Psoas muscle (tissue), 8 donors: ENCODE measurements at places on chromosomes 6 and 20.
A peak's percentile ranks its signal among the peaks of the same experiment; 100 is the strongest.

DNA sequence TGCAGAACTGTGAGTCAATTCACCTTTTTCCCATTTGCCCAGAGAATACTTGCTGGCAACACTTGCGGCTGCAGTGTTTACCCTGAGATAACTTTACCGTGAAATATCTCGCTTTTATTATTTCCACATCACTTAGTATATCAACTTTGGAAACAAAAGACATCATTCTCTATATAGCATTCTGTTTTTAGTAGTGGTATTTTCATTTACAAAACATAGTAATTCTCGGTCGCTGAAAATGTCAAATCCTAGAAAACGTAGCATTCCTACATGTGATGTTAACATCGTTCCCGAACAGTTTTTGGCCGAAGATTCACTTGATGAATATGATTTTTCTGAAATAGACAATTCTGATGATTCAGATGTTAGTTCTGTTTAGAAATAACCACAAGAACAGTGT lies 52.0 kb downstream of the NHLRC1 start:
- H3K36me3 ChIP-seq = no peaks in the 10 kb centered on the region
- H3K27ac ChIP-seq = no peak overlapping the region
- no peaks in the 10 kb centered on the region for H3K4me1 ChIP-seq
- no peak overlapping the region for H3K4me3 ChIP-seq
- H3K27me3 ChIP-seq = no peaks in the 10 kb centered on the region

DNA sequence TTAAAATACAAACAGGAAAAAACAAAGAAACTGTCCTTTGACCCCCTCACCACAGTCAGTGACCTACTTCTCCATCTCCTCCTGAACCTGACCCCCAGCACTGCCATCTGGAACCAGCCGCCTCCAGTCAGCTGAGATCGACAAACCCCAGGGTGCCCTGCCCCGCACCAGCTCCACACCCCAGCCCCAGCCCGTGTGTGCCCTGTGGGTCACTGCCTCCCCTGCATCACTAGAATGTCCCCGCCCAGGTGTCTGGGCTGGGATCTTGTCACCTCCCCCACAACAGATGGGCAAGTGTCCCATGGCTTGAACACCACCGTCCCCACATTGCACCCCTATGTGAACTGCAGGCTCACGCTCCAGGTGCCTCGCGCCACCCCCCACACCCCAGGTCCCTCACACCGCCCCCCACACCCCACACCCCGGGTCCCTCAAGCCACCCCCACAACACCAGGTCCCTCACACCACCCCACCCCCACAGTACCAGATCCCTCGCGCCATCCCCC lies 13.3 kb downstream of the TAF4 start:
- DNase-seq = no peak
- no peak overlapping the region for H3K27ac ChIP-seq
- no peaks in the 10 kb centered on the region for H3K36me3 ChIP-seq
- H3K4me1 ChIP-seq = peaks cover 17% of the 10 kb centered on the region
- no peak overlapping the region for H3K4me3 ChIP-seq

GRCh38 chr20:21796059-21796458 lies 90.6 kb downstream of the PAX1 start:
- no peaks in the 10 kb centered on the region for H3K36me3 ChIP-seq
- no peak overlapping the region for H3K27ac ChIP-seq
- H3K4me3 ChIP-seq = no peak overlapping the region
- DNase-seq = no peak
- H3K4me1 ChIP-seq = no peaks in the 10 kb centered on the region

- no peaks in the 10 kb centered on the region for H3K36me3 ChIP-seq
- no peak overlapping the region for H3K4me3 ChIP-seq
- no peaks in the 10 kb centered on the region for H3K4me1 ChIP-seq
- peaks cover 4% of the 10 kb centered on the region for H3K27me3 ChIP-seq
These were observed 13.9 kb upstream of the DACT2 start for GRCh38 chr6:168333491-168333890.

GRCh38 chr6:150465610-150466009 lies 96.8 kb downstream of the IYD start:
- H3K27ac ChIP-seq = no peak overlapping the region
- H3K4me3 ChIP-seq = no peak overlapping the region
- DNase-seq = no peak
- no peaks in the 10 kb centered on the region for H3K27me3 ChIP-seq
- H3K36me3 ChIP-seq = no peaks in the 10 kb centered on the region

DNA sequence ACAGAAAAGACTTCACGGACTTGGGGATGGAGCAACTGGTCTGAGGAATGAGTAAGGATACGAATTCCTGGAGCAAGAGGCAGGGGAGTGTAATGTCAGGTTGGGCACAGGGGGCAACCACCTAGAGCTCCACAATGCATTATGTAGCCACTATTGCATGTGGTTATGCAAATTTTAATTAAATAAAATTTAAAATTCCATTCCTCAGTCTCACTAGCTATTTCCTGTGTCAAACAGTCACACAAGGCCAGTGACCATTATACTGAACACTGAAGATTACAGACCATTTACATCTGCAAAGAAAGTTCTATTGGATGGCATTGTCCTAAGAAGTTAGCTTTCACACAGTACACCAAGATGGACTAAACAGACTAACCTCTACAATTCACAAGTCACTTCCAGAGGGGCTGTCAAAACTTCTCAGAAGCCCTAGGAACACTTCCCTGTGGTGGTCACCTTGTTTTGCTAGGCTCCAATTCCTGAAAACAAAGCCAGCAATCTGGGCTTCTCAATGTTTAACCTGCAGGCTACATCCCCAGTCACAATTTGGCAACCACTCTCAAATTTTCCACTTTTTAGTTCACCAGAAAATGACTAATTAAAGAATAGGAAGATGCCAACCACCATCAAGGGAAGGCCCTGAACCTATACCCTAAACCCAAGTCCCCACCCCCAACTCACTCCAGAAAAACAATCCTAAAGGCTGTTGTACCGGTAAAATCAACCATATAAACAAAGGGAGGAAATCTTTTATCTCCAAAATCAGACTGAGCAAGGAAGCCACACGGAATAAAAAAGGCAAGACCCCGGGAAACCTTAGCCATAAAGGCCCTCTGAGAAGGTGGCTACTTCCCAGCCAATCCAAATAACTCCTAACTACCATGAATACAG lies 34.2 kb upstream of the C20orf203 start:
- peaks cover 3% of the 10 kb centered on the region for H3K36me3 ChIP-seq
- H3K4me1 ChIP-seq = no peaks in the 10 kb centered on the region
- no peak overlapping the region for H3K27ac ChIP-seq
- H3K27me3 ChIP-seq = no peaks in the 10 kb centered on the region

GRCh38 chr6:84768442-84769174 lies 4.2 kb upstream of the TBX18 start:
- no peaks in the 10 kb centered on the region for H3K36me3 ChIP-seq
- H3K27ac ChIP-seq = no peak overlapping the region
- peaks cover 99% of the 10 kb centered on the region for H3K27me3 ChIP-seq
- H3K4me3 ChIP-seq = peak overlapping the region; percentile 15

- H3K27ac ChIP-seq = peak overlapping the region; percentile 68
- H3K4me1 ChIP-seq = no peaks in the 10 kb centered on the region
- no peak overlapping the region for H3K4me3 ChIP-seq
- H3K27me3 ChIP-seq = no peaks in the 10 kb centered on the region
These were observed 45.9 kb downstream of the RIPOR3 start for GRCh38 chr20:50645253-50646068.

DNA sequence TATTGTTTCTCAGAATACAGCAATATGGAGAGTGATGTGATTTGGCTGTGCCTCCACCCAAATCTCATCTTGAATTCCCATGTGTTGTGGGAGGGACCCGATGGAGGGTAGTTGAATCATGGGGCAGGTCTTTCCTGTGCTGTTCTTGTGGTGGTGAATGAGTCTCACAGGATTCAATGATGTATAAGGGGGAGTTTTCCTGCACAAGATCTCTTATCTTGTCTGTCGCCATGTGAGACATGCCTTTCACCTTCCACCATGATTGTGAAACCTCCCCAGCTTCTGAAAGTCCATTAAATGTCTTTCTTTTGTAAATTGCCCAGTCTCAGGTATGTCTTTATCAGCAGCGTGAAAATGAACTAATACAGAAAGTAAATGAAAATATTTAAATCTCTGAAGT lies 234.8 kb upstream of the TENT5A start:
- no peak overlapping the region for H3K4me3 ChIP-seq
- no peaks in the 10 kb centered on the region for H3K4me1 ChIP-seq
- no peaks in the 10 kb centered on the region for H3K27me3 ChIP-seq
- no peaks in the 10 kb centered on the region for H3K36me3 ChIP-seq
- DNase-seq = no peak

GRCh38 chr6:37050045-37050853 lies 44.8 kb downstream of the FGD2 start:
- no peak overlapping the region for H3K27ac ChIP-seq
- H3K27me3 ChIP-seq = no peaks in the 10 kb centered on the region
- peaks cover 11% of the 10 kb centered on the region for H3K4me1 ChIP-seq

GRCh38 chr20:62788607-62789006 lies 7.7 kb upstream of the MRGBP start:
- no peaks in the 10 kb centered on the region for H3K36me3 ChIP-seq
- H3K27me3 ChIP-seq = peaks cover 11% of the 10 kb centered on the region
- no peaks in the 10 kb centered on the region for H3K4me1 ChIP-seq
- H3K4me3 ChIP-seq = no peak overlapping the region
- no peak overlapping the region for H3K27ac ChIP-seq
- no peak for DNase-seq

- peak overlapping the region; percentile 25 for H3K27ac ChIP-seq
- no peaks in the 10 kb centered on the region for H3K36me3 ChIP-seq
- H3K4me3 ChIP-seq = no peak overlapping the region
- no peaks in the 10 kb centered on the region for H3K27me3 ChIP-seq
- DNase-seq = no peak
These were observed 57.7 kb downstream of the ZDHHC14 start for GRCh38 chr6:157438611-157439111.

DNA sequence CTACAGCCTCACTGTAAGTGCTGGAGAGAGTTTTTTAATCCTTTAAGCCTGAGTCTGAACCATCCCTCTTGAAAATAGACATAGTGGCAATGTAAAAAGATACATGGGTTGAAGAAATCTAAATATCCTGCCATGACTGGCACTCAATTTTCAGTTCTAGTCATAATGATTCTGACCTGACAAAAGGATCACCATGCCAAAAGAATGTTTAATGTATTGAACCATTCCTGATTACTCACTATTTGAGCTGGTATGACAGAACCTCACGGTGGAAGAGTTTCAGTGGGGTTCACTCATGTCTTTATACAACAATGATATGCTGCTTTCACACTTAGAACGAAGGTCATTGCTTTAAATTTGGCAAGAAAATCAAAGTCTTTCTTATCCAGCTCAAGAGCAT lies 93.4 kb downstream of the HIVEP2 start:
- no peaks in the 10 kb centered on the region for H3K27me3 ChIP-seq
- H3K27ac ChIP-seq = peak overlapping the region; percentile 89
- H3K36me3 ChIP-seq = no peaks in the 10 kb centered on the region
- DNase-seq = no peak
- H3K4me3 ChIP-seq = peak overlapping the region; percentile 15

DNA sequence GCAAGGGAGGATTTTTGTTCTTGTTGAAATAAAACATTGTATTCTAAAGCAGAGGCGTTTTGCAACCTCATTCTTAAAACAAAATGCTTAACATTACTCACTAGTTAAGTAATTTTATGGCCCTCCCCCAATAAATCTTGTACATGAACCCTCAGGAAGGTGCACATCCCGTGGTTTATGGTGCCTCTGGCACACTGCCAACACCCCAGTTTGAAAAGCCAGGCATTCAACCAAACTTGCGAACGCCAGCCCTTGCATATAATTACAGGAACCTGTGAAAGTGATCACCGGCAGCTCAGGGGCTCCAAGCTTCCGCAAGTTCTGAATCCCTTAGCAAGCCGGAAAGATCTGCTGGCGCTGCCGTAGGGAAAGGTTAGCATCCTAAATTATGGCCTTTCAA lies 1109.0 kb upstream of the FLRT3 start:
- no peaks in the 10 kb centered on the region for H3K36me3 ChIP-seq
- H3K4me3 ChIP-seq = no peak overlapping the region
- H3K4me1 ChIP-seq = no peaks in the 10 kb centered on the region
- H3K27ac ChIP-seq = no peak overlapping the region

GRCh38 chr6:169927711-169928110 lies 176.3 kb downstream of the ERMARD start:
- H3K27me3 ChIP-seq = peaks cover 19% of the 10 kb centered on the region
- no peak overlapping the region for H3K4me3 ChIP-seq
- no peaks in the 10 kb centered on the region for H3K4me1 ChIP-seq
- DNase-seq = no peak
- H3K36me3 ChIP-seq = no peaks in the 10 kb centered on the region

DNA sequence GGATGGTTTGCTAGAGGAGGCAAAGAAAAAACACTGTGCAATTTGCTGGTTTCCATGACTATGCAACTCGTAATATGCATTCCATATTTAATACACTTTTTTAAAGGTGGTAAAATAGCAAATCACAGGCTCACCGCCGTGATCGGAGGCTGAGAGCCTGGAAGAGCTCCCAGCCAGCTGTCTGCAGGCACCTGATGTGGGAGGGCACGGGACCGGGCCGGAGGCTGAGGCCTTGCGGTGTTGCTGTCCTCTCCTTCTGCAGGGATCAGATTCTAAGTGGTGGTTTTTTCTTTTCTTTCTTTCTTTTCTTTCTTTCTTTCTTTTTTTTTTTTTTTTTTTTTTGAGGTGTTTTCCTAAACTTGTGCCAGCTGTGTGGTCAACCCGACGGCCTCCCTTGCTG lies 282.3 kb downstream of the CDH4 start:
- no peaks in the 10 kb centered on the region for H3K4me1 ChIP-seq
- no peak overlapping the region for H3K4me3 ChIP-seq
- DNase-seq = no peak
- H3K36me3 ChIP-seq = no peaks in the 10 kb centered on the region
- H3K27me3 ChIP-seq = peaks cover 2% of the 10 kb centered on the region
- H3K27ac ChIP-seq = no peak overlapping the region

GRCh38 chr20:3692706-3693294 lies 11.0 kb upstream of the ADAM33 start:
- H3K4me3 ChIP-seq = no peak overlapping the region
- DNase-seq = no peak
- H3K4me1 ChIP-seq = no peaks in the 10 kb centered on the region
- no peaks in the 10 kb centered on the region for H3K36me3 ChIP-seq
- H3K27ac ChIP-seq = no peak overlapping the region

GRCh38 chr6:43644940-43645612 lies at the start of gene RSPH9:
Gene RSPH9 (plus strand): TSS chr6:43645036. CDS start chr6:43645099, 63 bp downstream.
- no peaks in the 10 kb centered on the region for H3K27me3 ChIP-seq
- peaks cover 3% of the 10 kb centered on the region for H3K36me3 ChIP-seq
- peak within 1 kb of the TSS; percentile 68 for H3K4me3 ChIP-seq
- H3K4me1 ChIP-seq = peaks cover 3% of the 10 kb centered on the region
- H3K27ac ChIP-seq = no peak within 1 kb of the TSS

DNA sequence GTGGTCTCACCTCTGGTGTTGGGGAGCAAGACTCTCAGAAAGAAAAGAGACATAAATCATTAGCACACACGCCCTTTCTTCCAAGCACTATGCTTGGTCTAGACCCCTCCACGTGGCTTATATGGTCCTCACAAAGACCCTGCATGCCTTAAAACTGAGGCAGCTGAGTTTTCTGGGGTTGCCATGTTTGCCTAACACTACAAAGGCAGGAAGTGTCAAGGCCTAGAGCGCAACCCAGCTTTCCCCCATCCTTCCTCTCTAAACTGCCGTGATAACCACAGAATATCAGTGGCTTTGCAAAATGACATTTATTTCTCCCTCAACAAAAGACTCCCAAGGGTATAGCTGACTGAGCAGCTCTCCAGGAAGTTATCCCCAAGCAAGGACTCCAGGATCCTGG lies 146.5 kb upstream of the TOP1 start:
- DNase-seq = no peak
- H3K4me3 ChIP-seq = no peak overlapping the region
